ENCODE measurements at places on chromosomes 5 and 9. TPM values are rescaled to one million over a fixed set of nuclear protein-coding genes. Genes with fewer than 3 reads are reported as not detected.

- DNase-seq = no peak
Observed at GRCh38 chr5:96150007-96150406, 188.4 kb upstream of the ELL2 start.

DNA sequence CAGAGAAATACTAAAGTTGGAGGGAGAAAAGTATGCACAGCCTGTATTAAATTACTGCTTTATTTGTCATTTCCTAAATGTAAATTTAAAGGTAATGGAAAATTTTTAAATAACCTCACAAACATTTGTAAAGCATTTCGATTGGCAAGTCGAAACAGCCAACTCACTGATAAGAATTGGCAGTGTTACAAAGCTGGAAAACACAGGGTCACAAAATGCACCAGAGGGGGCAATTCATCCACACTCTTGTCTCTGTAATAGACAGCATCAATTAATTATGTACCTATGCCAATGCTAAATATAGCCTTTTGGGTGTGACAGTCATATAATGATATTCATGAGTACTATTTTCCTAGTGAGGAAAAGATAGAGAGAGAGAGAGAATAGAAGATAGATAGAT, 140.6 kb upstream of the PRLR start:
- DNase-seq = no peak

- peak; percentile 6 for DNase-seq
Observed at GRCh38 chr9:5764130-5764868, 68.6 kb downstream of the ERMP1 start.

The SUSD3 gene
- total RNA-seq = 27.1 TPM

GRCh38 chr9:8424786-8425410, 625.3 kb upstream of the DMAC1 start:
- DNase-seq = no peak

DNA sequence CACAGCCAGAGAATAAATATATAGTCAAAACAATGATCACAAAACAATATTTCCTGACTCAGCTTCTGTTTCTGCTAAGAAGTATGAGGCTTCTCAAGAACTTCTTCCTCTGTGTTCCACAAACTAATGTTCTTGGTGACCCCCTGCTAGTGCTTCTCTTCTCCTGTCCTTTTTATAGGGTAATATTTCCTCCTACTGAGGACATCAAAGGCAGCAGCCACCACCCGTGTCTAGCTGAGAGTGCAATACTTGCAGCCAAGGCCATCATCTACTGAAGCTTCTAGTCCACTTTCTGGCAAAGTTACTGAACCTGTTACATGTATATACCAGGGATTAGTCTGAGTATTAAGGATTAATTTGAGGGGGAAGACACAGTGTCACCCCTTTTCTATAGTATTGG, 83.7 kb upstream of the SLC12A2 start:
- DNase-seq = no peak

The FOXD4 gene
- total RNA-seq = not detected

DNA sequence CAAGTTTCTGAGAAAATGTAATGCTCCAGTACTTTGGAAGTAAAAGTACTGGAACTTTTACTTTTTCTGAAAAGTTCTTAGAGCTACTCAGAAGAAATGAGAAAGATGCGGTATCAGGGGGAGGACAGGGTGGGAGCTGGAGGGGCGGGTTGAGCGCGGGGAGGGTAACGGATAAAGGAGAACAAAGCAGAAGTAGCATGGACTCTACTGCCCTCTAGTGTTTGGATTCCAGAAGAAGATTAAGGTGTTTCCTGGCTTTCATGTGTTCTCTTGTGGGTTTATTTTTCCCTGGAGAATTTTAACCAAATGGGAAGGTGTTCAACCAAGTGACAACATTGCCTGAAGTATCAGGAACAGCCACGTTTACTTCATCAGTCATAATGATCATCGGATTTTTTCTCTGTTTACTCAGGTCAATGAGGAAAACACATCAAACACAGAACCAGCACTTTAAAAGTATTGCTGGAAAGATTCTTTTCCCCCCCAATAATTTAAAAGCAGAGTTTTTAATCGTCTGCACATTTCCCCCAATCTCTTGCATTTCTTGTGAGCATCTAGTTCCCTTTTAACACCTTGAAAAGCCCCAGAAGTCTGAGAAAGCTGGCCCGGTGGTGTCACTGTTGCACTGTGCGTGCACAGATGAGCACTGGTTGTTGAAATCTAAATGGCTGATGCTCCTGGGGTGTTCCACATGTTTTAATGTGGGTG, 190.6 kb downstream of the MPDZ start:
- DNase-seq = no peak

GRCh38 chr5:132182359-132183040, 45.2 kb downstream of the P4HA2 start:
- no peak for DNase-seq

The PCDHA12 gene
- not detected for total RNA-seq

- no peak for DNase-seq
Observed at GRCh38 chr5:173069671-173070070, 13.5 kb downstream of the CREBRF start.

GRCh38 chr5:82422001-82422740, 144.0 kb upstream of the RPS23 start:
- DNase-seq = no peak

DNA sequence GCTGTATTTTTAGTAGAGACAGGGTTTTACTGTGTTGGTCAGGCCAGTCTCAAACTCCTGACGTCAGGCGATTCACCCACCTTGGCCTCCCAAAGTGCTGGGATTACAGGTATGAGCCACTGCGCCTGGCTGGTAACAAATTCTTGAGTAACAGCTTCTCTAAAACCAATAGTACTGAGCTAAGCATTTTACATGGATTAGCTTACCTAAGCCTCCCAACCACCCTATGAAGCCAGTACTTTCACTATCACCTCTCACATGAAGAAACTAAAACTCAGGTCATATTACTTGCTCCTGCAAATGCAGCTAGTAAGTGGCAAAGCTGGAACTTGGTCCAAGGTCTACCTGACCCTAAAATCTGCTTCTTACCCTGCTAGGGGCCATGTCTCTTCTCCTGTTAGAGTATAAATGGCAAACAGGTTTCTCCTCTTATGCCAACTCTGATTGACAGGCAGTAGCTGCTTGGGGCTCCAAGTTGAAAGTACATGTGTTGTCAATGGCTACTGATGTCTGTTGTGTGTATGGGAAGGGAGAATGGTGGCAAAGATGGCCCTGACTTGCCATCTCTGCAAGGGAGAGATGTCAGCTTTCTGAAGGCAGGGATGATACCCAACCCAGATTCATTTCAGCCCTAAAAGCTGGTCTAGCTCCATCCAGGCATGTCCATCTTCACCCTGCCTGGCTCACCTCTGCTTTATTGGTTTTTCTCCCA, 4.0 kb downstream of the PHF19 start:
- no peak for DNase-seq

DNA sequence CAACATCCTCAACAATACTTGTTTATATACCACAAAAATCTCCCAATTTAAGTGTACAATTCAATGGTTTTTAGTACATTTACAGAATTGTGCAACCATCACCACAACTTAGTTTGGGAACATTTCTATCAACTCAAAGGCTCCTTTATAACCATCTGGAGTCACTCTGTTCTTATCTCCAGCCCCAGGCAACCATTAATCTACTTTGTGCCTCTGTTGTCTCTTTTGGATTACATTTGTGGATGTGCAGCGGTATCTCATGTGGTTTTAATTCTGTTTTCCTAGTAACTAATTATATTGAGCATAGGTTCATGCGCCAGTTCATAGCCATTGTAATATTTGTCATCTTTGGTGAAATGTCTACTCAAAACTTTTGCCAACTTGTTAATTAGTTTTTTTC, 14.4 kb downstream of the ADAMTS19 start:
- DNase-seq = no peak

DNA sequence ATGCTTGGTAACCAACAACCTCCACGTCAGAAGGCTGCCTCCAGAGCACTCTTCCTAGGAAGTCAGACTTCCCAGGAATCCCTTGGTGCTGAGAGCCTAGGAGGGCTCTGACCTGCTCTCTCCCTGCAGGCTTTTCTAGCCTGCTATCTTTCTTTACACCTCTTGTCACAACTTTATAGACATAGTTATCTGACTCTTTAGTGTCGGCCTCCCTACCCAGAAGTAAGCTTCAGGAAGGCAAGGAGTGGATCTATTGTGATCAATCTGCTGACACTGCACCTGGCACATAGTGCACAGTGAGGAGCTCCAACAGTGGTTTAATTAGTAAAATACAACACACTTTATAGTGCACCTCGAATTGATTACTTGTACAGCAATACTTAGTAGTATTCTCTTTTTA, 2.3 kb downstream of the AFAP1L1 start:
- DNase-seq = no peak

DNA sequence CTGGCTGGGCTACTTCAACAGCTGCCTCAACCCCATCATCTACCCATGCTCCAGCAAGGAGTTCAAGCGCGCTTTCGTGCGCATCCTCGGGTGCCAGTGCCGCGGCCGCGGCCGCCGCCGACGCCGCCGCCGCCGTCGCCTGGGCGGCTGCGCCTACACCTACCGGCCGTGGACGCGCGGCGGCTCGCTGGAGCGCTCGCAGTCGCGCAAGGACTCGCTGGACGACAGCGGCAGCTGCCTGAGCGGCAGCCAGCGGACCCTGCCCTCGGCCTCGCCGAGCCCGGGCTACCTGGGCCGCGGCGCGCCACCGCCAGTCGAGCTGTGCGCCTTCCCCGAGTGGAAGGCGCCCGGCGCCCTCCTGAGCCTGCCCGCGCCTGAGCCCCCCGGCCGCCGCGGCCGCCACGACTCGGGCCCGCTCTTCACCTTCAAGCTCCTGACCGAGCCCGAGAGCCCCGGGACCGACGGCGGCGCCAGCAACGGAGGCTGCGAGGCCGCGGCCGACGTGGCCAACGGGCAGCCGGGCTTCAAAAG, 36.9 kb upstream of the TTC1 start:
- DNase-seq = peak; percentile 14

- DNase-seq = peak; percentile 19
Observed at GRCh38 chr5:126339215-126339805, 83.9 kb upstream of the GRAMD2B start.

DNA sequence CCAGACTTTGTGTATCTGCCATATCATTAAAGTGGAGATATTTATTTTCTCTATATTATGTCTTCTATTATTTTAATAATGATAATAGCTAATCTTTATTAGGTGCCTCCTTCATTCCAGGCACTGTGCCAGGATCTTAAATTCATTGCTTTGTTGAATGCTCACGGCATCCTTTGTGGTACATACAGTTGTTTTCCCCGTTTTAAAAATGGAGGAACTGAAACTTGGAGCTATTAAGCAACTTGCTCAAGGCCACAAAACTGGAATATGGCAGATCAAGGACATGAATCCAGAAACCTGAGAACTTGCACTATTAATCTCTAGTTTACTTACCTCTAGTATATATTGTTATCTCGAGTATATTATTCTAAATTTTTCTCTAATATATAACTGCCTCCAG, 41.5 kb upstream of the PPP3R2 start:
- no peak for DNase-seq

The FAM221B gene
- total RNA-seq = not detected

- no peak for DNase-seq
Observed at GRCh38 chr5:10301842-10302610, 5.7 kb downstream of the CMBL start.

DNA sequence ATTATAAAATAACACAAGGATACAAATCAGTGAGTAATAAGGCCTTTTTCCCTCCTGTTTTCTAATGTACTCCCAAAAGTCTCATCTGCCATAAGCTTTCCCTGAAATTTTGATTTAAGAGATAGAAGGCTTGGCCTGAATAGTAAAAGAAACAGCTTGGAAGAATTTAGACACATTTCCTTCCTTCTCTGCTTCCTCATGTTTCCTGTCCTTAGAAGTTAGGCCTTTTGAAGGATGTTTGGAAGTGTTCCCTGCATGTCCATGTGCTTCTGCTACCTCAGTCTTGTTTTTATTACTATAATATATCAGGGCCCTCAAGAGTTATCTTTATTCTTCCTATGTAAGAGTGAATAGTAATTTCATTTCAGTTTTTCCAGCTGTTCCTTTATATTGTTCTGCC, 242.7 kb downstream of the DEPDC1B start:
- DNase-seq = no peak

GRCh38 chr9:4062966-4063365, 236.9 kb downstream of the GLIS3 start:
- DNase-seq = no peak

DNA sequence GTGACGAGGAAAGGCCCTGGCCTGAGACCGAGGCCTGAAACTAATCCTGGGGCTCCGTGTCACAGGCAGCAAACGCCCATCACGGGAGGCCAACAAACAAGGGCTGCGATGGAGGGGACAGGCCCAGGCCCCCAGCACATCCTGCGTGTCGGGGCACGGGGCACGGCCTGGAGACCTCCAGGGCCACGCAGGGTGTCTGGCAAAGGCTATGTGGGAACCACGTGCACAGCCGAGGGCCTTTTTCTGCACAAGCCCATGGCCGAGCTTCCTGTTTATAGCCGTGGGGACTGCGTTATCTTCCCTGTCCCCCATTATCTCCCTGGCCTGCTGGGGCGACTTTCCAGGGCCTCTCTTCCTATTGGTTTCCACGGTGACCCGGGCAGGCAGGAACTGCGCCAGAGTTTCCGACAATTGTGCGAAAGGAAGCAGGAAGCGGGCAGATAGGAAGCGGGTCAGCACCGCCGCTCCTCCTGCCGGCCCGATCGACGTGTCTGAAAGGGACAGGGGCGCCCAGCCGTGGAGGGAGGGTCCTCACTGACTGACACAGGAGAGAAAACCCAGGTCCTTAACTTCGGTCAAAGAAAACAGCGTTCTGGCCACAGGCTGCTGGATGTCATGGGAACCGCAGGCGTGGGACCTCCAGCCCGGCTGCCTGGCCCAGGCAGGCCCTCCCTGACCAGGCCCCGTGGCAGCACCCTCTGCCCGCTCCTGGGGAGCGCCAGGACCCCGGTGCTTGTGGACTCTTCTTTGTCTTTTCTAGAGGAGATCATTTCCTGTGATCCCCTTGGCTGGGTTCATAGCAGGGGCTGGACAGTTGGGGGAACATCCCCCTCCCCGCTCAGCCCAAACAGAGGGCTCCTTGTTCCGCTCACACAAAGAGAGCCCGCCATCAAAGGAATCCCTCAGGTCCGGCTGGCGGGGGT, 29.1 kb upstream of the SEC16A start:
- no peak for DNase-seq

The ELL2 gene
- total RNA-seq = 45.6 TPM

DNA sequence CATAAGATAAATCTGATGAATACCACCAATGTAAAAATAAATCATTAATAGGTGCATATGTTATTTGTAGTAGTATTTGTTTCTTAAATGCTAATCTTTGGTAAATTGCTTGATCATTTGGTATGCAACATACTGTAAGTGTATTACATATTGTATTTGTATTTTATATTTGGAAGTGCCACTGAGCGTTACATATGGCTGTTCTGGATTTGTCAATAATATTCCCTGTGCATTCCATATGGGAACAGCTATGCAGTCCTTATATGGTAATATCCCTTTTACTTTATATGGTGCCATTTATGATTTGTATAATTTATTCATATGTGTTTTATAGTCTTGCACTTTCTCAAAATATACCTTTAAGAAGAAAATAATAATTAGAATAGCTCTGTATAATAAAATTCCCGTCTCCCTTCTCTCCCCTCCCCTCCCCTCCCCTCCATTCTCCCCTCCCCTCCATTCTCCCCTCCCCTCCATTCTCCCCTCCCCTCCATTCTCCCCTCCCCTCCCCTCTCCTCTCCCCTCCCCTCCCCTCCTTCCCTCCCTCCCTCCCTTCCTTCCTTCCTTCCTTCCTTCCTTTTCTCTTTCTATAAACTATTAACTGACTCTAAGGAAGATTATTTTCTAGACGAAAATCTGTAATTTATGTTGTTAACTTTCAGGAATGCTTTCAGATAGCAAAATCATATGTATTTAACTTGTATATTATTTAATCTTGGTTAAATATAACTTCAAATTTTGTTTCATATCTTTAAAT, 241.4 kb downstream of the CSNK1G3 start:
- no peak for DNase-seq

Measured in activated naive CD8-positive, alpha-beta T cell treated with anti-CD3 and anti-CD28 coated beads for 36 hours (primary cell).